ENCODE measurements at places on chromosomes 7 and 10. TPM values are rescaled to one million over a fixed set of nuclear protein-coding genes. Genes with fewer than 3 reads are reported as not detected.

DNA sequence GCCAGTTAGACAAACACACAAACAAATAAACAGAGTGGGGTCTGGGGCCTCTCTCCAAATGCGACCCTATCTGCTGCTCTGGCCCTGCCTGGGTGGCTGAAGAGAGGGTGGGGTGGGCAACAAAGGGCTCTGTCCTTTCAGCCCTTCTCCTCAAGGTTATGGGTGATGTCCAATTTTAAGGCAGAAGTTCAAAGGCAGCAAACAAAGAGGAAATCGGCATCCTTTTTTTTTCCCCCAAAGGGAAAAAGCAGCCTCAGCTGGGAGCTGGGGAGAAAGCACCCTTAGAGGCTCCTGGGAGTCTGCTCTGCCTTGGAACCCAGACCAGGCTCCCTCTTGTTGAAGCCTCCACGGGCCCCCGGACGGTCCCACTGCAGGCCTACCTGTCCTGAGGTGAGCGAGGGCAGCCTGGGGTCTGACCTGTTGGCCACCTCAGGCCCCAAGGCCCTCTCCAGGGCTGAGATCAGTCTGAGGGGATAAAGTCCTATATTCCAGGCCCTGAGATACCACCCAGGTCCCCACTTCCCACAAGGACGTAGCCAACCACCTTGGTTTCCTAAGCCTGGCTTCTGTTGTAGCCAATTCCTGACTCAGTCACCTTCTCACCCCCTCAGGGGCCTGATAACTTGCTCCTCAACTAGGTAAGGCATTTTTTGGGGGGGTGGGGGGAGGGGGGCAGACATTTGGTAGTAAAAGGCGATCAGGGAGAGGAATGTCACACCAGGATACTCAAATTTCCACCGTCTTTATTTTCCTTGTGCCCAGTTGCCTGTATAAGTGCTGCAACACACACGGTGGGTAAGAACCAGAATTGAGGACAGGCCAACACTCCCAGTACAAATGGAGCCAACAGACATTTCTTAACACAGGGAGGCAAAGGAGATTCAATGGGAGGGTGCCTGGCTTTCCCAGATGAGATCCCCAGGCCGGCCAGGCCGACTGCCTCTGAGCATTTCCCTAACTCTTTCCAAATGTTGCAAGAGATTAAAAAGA, 4.3 kb downstream of the HOXA11 start:
- DNase-seq = no peak

DNA sequence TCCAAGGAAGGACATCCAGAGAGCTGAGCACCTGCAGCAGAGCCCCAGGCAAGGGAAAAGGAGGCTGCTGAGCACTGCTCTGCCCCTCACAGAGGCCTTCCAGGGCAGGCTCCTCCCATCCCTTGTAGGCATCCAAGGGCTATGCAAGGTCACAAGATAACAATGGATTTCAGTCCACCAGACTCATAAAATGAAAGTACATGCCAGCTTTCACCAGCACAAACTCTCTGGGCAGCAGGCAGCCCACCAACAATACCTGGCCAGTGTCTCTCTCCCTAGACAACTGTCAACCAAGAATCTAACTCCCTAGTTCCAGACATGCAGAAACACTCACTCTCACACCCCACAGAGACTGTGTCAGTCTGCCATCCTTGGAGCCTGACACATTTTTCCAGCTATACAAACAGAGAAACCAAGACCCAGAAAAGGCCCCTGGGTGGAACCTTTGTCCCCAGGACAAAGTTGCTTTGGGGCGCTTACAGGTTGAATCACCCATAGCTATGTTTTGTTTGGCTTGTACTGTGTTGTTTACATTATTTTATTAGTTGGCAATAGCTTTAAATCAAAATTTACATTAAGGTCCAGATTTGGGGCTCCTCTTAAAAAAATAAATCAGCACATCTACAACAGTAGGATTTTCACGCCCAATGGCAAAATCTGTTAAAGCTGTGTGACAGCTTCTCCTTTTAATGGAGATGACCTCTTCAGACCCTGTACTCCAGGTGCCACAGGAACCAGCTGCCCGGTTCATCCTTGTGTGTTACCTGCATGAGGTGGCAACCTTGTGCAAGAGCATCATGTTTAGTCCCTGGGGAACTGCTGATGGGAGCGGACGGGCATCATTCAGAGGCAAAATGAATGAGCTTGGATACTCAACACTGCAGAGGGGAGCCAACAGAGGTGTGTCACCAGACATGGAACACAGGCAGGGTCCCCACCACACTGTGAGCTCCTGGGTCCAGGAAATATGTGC, 5.2 kb downstream of the GRID1 start:
- DNase-seq = peak; percentile 68

DNA sequence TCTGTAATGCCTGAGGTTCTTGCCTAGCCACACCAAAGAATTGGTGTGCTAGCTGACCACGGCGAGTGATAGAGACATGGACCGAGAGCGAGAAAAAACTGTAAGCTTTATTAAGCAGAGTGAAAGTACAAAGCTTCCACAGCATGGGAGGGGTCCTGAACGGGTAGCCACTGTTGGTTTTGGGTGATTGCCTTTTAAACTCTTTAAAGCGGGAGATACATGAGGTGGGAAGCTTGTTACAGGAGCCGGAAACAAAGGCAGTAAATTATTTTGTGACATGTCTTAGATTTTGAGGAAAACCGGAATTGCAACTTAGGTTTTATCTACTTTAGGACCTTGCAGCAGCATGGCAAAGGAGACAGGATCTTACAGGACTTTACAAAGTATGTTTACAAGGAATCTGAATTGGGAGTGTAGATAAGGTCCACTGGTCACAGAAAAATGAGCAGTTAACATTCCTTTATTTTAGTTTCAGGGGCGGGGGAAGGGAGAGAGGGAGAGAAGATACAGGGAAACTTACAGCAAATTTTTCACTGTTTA, 252.7 kb upstream of the MBL2 start:
- DNase-seq = no peak

- no peak for DNase-seq
Measured at GRCh38 chr7:2412587-2413201, 9.3 kb downstream of the CHST12 start.

DNA sequence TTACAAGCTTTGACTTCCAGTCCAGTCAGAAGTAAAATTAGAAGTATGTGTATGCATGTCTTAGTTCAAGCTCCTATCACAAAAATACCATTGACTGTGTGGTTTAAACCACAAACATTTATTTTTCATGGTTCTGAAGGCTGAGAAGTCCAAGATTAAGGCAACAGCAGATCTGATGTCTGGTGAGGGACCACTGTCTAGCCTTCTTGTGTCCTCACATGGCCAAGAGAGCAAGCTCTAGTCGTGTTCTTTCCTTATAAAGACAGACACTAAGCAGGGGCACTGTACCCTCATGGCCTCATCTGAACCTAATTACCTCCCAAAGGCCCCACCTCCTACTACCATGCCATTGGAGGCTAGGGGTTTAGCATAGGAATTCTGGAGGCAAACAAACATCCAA, 41.3 kb upstream of the ARL4A start:
- DNase-seq = no peak

Gene CPA2
- polyA plus RNA-seq = 0.56 TPM

Measured in adrenal gland (tissue), 19 donors.